ENCODE measurements at places on chromosomes 5 and 9.

- DNase-seq = no peak
Observed at GRCh38 chr5:65779643-65780042, 57.6 kb downstream of the NLN start.

GRCh38 chr9:1050125-1050895 lies at the start of gene DMRT2:
Gene DMRT2 (plus strand): TSS chr9:1050357. CDS start chr9:1051614, 1,257 bp downstream.
- DNase-seq = peak; percentile 93

DNA sequence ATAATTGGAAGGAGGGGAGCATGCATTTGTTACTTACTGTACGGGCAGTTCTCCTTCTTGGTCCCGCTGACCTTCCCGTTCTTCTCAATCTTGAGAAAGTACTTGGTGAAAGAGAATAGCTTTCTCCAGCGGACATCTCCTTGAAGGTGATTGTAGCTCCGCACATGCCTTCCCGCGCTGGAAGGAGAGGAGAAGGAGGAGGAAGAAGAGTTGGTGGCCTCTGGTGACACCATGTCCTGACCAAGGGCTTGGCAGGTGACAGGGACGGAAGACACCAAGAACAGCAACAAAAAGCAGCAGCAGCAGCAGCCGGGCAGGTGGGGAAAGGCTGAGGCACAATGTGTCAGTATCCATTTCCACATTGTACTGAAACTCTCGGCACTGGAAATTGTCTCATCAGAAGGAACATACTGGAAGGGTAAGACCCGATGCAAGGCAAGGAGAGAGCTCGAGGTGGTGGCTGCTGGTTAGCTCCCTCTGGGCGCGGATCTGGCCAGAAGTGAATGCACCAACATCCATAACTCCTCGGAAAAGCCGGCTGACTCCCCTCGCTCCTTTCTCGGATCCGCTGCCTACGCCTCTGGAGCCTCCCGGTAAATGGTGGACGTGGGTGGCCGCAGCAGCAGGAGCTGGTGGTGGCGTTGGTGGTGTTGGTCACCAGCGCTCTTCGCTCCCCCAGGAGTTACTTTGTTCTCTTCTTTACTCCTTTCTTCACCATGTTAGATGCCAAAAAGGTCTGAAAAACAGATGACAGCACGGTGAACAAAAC lies 715 bp downstream of the FGF10 start:
- DNase-seq = peak; percentile 26

DNA sequence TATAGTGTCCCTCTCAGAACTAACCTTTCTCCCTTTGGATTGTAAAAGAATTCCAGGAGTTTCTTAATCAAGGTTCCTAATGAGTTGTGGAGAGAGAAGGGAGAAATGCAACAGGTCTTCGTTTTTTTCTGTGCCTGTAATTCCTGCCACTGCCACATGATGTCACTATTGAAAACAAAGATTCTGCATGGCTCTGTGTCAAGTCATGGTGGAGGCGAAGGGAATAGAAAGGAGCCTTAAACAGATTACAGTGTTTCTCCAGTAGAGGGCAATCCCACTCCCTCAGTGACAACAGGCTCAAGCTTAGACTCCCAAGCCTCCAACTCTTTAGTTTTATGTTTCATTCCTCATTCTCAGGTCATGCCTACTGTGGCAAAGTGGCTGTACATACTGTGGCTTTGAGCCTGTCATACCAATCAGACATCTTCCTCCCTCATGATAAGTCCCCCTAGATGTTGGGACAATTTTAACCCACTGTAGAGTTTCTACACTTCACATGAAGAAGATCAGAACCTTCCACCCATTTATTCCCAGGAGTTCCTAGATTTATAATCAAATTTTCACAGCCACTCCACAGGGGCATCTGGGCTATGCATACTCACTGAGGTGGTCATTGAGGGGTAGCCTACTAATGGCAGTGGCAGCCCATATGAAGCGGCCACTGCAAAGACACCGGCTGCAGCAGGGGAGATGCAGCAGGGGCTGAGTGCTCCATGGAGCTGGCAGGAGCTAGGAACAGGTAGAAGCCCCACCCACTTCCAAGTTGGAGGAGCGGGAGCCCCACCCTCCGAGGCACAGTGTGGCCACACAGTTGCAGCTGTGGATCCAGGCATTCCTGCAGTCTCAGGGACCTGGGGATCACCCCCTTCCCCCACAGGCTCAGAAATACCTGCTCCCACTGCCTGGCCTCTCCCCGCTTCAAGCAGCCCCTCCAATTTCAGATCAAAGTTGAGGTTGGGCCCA lies 97.4 kb upstream of the TRIM32 start:
- peak; percentile 60 for DNase-seq

DNA sequence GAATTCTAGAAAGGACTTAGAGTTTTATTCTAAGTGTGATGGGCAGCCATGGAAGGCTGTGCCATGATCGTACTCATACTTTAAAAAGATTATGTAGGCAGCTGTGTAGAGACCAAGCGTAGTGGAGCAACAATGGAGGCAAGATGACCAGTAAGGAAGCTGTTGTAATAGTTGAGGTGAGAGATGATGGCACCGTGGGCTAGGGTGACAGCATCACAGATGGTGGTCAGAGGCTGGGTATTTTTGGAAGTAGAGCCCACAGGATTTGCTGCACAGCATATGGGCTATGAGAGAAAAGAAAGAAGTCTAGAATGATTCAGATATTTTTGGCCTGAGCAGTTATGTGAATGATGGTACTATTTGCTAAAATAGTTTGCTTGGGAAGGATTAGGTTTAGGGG lies 7.7 kb downstream of the ARHGAP26 start:
- DNase-seq = no peak

GRCh38 chr9:93231121-93231694 lies 47.3 kb downstream of the WNK2 start:
- DNase-seq = no peak

DNA sequence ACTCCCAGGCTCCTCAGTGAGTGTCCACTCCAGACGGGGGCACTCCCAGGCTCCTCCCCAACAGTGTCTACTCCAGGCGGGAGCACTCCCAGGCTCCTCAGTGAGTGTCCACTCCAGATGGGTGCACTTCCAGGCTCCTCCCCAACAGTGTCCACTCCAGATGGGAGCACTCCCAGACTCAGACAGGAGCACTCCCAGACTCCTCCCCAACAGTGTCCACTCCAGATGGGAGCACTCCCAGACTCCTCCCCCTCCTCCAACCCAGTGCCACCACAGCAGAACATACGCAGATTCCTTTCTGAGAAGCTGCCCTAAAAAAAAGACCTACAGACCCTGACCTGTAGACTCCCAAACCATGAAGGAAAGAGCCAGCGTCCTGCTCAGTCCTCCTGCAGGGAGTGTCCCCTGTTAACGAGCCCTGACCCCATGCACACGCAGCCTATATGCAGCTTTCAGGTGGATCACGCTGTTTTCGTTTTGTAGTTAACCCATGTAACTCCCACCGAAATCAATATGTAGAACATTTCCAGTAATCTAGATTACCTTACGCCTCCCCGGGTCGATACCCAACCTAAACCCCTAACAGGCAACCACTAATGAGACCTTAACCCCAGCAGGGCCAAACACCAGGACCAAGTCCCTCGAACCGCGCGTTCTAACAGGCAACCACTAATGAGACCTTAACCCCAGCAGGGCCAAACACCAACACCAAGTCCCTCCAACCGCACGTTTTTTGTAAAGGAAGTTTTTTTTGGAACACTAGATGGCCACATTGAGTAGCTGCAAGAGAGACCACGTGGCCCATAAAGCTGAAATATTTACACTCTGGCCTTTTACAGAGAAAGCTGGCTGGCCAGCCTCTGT lies 15.7 kb downstream of the PNPLA7 start:
- peak; percentile 72 for DNase-seq

GRCh38 chr5:122492675-122493074 lies 180.6 kb downstream of the SNCAIP start:
- no peak for DNase-seq

GRCh38 chr5:179727106-179727505 lies 5.5 kb upstream of the MAML1 start:
- DNase-seq = no peak

- no peak for DNase-seq
Observed at GRCh38 chr5:95102080-95102479, 182.8 kb downstream of the MCTP1 start.

DNA sequence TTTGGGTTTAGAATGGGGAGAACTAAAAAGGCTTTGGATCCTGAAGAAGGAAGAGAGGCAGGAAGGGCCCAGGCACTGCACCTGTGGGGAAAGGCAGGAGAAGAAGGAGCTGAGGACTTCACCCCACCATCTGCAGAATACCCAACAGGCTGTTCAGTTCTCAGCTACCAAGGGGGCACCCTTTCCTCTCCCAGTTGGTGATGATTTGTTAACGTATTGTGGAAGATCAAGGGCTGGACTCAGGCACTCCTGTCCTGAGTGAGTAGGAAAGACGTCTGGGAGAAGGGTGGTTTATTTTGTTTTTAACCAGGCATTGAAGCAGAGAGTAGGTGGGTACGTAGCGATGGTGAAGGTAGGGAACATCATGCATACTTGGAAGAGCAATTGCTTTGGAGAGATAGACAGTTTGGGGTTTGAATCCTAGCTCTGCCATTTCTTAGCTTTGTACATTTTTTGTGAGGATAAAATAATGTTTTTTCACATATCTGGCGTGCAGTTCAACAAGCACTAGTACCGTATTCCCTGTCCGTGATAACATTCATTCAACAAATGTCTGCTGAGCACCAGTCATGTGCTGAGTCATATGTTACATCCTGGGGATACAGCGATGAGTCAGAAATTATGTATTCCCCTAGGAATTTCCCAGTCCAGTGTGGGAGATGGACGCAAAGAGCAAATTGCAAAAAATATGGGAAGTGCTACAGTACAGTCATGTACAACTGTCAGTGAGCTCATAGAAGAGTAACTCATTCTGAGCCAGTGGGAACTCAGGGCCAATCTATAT lies 2.1 kb downstream of the MSANTD3 start:
- peak; percentile 96 for DNase-seq

DNA sequence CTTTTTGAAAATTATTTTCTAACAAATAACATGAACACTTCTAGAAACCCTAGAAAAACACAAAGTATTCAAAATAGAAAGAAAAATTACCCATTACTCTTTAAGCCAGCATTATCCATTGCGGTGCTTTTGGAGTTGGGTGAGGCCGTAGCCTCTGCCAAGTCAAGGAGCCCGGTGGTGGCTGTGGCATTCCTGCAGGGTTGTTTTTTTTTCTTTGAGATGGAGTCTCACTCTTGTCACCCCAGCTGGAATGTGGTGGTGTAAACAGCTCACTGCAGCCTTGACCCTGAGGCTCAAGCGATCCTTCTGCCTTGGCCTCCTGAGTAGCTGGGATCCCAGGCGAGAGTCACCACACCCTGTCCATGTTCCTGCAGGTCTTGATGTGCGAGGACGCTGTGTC lies 8.2 kb upstream of the AHRR start:
- peak; percentile 27 for DNase-seq

GRCh38 chr9:109418827-109419226 lies 79.3 kb downstream of the PTPN3 start:
- DNase-seq = no peak

GRCh38 chr5:33074548-33074947 lies 363.4 kb downstream of the NPR3 start:
- DNase-seq = peak; percentile 63

- no peak for DNase-seq
Observed at GRCh38 chr9:3186751-3187150, 339.1 kb downstream of the RFX3 start.

- DNase-seq = no peak
Observed at GRCh38 chr9:132896906-132897305, 18.2 kb downstream of the SPACA9 start.

DNA sequence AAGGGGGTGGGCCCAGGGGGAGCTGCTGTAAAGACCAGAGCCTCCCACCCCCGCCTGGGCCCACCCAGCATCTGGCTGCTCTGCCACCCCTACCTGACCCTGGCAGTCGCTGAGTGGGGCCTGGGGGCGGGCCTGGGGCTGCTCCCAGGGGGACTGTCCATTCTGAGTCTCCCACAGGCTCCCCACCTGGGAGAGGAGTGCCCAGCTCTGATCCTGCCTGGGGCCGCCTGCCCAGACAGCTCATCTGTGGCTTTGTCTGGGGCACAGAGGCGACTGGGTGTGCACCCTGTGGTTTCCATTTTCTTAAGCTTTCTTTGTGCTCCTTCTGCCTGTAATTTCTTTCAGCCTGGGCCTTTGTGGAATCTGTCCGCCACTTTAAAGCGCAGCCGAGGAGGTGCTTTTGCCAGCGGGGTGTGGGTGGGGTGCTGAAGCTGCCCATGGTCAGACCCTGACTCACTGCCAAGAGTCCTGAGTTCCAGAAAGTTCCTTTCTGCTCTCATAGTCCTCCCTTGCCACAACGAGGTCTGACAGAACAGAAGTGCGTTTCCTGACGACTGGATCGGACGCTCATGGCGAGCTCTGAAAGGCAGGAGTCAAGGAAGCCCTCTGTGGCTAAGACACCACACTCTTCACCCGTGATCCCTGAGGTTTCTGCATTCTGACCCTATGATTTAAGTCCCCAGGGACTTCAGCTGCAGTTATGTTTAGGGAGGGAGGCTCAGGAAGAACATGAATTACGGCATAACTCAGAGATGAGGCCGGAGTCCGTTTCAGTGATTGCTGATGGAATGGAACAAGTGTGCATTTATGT lies 225.0 kb downstream of the FANCC start:
- DNase-seq = peak; percentile 60

DNA sequence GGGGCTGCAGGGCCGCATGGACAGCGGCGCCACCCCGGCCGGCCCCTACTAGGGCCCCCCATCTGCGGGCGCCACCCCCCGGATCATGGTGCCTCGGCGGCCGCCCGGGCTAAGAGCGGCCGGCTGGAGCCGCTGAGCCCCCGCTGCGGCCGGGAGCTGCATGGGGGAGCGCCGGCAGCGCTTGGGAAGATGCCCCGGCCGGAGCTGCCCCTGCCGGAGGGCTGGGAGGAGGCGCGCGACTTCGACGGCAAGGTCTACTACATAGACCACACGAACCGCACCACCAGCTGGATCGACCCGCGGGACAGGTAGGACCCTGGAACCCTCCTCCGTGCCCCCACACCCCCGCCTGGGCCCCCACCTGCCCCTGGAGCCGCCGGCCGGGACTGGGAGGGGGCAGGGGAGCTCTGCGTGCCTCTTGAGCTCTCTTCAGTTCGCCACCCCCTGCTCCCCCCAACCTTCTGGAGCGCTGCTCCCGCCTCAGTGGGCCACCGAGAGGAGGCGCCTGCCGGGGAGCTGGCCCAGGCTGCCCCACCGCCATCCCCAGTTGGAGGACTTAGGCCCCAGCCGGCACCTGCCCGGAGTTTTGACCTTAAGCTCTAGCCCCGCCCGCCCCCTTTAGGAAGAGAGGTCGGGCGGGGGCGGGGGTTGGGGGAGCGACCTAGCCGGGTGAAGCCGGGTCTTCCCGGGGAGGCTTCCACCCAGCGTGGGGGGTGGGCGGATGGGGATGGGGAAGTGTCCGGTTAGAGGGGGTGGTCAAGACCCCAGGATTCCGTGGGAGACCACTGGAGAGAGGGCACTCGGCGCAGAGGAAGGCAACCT lies 730 bp downstream of the WWC1 start:
- peak; percentile 26 for DNase-seq

DNA sequence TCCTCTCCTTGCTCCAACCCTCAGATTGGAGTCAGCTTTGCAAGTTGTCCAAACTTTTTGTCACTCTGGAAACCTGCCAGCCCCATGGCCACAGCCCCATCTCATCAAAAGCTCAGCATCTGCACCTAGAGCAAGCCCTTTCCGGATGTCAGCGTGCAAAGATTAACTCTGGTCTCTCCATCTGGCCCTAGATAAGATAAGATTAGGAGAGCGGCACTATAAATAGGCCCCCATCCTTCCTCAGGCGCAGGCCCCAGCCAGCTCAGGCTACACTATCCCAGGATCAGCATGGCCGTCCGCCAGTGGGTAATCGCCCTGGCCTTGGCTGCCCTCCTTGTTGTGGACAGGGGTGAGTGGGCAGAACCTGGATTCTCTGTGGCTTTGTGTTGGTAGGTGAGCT lies at the start of gene SPINK4:
Gene SPINK4 (plus strand): TSS at position 247 of the 400 bp plus-strand sequence. CDS start 42 bp downstream, at position 289.
- no peak for DNase-seq

- no peak for DNase-seq
Observed at GRCh38 chr9:18545636-18546360, 71.8 kb downstream of the ADAMTSL1 start.
